ENCODE measurements at places on chromosomes 3 and 15.

DNA sequence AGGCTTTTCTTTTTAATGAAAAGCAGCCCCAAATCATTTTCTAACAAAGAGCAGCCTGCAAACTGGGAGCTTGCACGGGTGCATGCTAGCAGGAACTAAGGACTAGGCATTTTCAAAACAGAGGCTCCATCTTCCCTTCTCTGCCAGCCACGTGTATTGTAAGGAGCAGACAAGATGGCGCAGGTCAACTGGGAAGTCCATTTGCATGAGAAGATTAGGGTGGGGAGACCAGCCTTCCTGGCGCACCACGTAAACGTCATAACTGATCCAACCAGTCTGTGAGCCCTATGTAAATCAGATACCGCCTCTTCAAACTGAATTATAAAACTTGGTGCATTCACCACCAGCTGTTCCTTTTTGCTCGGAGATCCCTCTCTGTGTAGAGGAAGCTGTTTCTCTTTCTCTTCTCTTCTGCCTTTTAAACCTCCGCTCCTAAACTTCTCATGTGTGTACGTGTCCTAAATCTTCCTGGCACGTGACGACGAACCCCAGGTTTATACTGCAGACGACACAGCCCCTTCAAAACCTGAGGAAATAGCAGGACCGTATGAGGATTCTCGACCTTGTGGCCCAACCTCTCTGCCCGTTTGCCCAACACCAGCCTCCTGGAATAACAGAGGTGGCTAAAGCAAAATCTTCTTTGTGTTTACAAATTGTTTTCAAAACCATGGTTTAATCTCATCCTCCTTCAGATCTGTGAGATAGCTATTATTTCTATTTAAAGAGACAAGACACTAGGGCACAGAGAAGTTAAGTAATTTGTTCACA is 26.4 kb upstream of the SLC30A4 start:
- DNase-seq: no peak

DNA sequence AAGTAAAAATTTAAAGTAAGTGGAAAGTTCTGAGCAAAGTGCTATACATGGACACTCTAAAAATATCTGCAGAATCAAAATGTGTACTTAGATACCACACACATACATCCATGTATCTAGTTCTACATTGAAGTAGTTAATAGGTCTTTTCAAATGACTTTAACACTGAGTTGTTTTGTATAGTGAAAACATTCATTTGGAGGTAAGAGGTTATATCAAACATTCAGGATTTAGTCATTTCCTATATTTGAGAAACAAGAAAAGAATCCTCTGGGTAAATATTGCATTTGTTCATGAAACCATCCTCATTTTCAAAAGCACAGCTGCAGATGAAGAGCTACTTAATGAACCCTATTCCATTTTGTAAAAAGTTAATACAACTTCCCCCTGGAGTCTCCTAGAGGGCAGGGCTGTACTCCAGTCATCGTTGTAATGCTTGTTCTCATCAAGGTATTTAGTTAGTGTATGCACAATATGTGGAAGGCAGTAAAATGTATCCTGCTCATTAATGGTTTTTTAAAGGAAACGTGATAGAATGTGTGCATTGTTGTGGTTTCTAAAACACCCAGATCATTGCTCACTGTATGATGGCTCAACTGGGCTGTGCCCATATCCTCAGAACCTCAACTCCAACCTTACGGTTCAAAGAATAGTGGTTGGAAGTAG is 26.2 kb downstream of the ARPP21 start:
- no peak for DNase-seq

GRCh38 chr3:105733356-105733755 is 135.5 kb downstream of the CBLB start:
- DNase-seq: no peak

DNA sequence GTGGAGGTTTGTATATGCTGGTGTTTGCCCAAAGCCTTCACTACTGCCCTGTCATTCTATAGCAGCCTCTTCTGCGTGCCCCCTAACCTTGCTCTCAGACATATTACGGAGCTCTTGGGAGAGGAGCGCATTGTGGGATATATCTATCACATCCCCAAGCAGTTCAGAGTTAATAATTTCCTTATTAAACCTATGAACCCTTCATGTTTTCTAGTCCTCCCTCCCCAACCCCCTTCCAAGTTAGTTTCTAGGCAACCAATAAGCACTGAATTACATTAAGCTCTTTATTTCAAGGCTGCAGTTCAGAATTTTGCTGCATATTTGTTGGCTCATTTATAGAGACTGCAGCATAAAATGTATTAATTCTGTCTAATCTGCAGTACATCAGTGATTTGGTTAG is 57.3 kb upstream of the GRM7 start:
- no peak for DNase-seq

DNA sequence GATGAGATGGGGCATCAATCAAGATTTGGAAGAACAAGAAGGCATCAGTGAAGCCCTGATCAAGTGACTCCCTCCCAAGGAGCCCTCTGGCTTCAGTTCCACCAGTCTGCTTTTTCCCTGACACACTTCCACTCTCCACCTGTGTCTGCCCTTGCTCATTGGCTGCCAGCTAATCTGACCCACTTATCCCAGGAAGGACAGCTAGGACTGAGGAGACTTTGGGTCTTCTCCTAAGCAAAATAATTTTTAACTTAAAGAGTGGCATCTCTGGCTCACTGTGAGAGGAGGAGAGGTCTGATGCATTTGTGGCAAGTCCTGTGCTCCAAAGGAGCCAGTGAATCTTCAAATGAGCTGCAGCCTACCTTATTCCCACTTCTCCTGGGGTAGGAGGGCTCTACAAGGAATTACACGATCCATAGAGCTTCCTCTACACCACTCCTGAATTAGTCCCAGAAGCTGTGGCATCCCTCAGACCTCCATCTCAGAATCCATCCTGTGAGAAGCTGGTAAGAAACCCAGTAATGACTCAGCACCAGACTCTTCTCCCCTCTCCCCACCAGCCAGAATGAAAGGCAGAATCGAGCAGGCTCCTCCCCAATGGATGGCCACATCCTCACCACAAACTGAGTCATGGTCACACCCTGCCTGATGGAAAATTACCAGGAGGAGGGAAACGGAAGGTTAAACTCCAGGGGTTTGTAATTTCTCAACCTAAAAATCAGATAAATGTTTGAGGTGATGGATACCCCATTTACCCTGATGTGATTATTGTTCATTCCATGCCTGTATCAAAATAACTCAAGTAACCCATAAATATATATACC is 6.3 kb upstream of the PKM start:
- no peak for DNase-seq
